ENCODE measurements at places on chromosomes 6 and 20.

GRCh38 chr6:14549304-14549770 is 431.8 kb downstream of the CD83 start:
- no peak for DNase-seq

- no peak for DNase-seq
Measured at GRCh38 chr6:127967708-127968107, 66.8 kb upstream of the THEMIS start.

- DNase-seq: no peak
Measured at GRCh38 chr20:53738945-53739798, 145.5 kb upstream of the ZNF217 start.

- no peak for DNase-seq
Measured at GRCh38 chr20:4136078-4136966, 121.0 kb upstream of the RNF24 start.

DNA sequence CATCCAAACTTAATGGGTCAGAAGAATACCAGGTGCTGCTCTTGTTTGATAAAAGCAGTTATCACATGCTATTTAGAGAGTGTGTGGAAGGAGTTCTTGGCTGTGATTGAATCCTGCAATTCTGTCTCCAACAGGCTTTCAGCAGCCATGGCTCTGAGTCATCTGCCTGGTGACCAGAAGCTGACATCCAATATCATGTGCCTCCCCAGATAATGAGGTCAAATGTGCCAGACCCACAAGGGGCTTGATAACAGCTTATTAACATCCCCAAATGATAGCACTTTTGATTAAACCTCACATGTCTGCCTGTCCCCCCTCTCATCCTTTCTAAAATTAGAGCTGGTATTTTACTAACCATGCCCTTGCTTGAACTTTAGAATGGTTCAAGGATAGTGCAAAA is 175.7 kb upstream of the PLN start:
- no peak for DNase-seq

GRCh38 chr6:23735151-23735550 is 390.9 kb upstream of the NRSN1 start:
- no peak for DNase-seq

GRCh38 chr6:7201732-7202541 is 94.2 kb downstream of the RREB1 start:
- no peak for DNase-seq

- no peak for DNase-seq
Measured at GRCh38 chr6:161079566-161080262, 88.1 kb downstream of the MAP3K4 start.

- no peak for DNase-seq
Measured at GRCh38 chr20:59835448-59836395, 97.7 kb downstream of the SYCP2 start.

DNA sequence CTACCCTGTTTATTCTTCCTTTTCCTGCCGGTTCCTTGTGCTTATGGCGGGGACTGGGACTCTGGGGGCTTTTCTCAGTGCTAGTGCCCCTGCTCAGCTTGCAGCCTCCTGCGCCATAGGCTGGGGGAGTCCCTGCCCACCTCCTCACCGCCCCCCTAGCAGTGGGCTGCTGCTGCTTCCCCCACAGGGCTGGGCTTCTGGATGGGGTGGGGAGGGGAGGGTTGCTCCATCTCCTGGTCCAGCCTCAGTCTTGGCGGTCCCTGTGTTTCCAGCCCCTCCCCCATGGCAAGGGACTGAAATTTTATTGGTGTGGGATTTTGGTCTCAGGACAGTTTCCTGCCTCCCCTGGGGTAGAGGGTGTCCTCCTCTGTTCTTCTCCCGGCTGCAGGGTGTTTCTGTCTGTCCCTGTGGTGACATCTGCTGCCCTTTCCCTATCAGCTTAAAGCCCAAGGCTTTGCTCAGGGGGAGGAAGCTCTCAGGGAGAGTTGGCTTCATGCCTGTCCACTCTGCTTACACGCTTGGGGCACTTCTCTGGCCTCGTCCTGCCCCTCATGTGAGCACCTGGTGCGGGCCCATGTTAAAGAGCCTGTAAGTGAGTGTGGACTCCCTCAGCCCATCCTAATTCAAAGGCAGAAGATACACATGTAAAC is 100.6 kb downstream of the HIVEP1 start:
- no peak for DNase-seq

DNA sequence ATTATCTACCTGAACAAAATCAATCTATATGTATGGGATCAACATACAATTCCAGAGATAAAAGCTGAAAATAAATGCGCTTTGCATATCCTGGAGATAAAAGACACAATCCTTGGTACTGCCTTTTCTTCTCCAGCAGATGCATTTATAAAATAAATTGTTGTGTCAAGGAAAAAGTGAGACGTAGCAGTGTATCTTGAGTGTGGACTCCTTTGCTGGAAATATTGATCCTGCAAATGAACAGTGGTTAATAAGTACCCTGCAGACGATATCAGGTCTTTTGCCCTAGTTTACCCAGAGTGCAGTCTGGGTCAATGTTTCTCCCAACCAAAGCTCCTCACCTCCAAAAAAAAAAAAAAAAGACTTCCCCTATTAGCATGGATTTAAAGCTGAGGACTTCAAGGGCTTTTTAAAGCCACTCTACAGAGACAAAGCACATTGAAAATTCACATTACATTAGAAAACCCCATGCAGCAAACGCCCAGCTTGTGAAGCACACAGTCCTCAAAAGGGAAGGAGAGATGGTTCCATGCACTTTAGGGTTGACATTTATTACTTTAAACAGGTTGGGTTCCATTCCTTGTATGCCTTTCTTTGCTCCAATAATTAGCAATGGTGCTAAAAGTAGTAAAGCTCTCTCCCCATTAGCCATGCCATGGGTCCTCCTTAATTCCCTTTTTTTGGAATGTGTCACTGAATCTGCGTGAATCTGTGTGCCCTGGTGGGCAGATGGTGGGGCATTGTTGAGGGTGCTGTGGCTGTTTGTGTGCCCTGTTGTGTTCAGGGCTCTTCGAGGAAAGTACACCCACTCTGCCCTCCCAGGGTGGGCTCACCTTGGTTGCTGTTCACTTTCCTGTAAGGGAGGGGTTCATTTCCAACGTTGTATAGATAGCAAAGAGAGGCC is 21.1 kb downstream of the FOXA2 start:
- DNase-seq: no peak

GRCh38 chr6:119273272-119274196 is 76.0 kb downstream of the MAN1A1 start:
- DNase-seq: no peak

DNA sequence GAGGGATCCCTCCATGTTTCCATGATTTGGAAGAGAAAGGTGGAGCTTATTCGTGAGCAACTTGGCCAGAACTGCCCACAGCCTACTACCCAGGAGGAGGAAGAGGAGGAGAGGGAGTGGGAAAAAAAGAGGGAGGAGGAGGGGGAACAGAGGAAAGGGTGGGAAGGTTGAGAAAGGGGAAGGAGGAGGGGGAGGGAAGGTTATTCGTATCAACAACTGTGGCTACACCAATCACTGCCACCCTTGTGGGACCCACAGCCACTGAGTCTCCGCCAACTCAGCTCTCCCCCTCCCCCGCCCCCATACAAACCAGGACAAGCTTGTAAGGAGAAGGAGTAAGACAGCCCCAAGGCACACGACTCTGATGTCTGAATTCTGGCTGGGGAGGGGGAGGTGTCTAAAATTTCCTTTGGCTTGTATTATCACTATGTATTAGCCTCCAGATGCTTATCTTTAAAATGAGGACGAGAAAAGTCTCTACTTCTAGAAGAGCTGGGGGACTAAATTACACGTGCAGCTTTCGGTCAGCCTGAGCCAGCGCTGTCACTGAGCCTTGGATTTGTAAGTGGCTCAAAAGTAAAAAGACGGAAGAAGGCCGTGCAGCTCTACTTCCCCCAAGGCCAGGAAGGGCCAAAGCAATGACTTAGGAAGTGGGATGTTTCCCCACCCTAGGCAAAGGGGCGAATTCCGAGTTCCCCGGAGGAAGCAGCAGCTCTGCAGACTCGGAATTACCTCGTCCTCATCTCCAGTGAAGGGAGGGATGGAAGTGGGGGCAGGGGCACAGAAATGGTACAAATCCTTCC is 1.0 kb downstream of the FKBP1A start:
- no peak for DNase-seq

GRCh38 chr6:36116066-36116864 is 14.0 kb upstream of the MAPK13 start:
- DNase-seq: no peak

DNA sequence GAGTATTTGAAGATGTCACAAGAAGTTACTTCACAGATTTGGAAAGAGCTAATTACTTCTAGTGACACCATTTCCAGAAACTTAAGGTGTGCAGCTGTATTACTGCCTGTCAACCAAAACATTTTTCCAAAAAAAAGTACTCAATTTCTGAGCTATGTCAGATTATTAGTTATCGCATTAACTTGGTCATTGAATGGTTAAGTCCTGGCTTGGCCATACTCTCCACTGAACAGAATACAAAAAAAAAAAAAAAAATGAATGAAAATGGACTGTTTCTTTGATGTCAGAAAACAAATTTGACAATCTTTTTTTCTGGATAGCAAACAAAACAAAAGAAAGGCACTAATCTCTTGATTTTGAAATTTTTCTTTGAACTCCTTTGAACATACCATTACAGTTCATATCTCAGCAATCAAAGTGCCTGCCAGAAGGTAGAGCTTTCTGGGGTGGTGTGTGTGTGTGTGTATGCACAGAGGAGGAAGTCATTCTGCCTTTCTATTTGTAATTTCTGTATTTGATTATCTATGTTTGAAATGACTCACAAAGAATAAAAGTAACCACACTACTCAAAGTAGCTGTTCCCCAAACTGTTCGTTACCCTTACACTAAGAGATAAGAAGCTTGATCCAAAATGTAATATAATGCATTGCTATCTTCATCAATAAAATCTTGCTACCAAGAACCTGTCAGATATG is 210.8 kb upstream of the FUT9 start:
- no peak for DNase-seq

DNA sequence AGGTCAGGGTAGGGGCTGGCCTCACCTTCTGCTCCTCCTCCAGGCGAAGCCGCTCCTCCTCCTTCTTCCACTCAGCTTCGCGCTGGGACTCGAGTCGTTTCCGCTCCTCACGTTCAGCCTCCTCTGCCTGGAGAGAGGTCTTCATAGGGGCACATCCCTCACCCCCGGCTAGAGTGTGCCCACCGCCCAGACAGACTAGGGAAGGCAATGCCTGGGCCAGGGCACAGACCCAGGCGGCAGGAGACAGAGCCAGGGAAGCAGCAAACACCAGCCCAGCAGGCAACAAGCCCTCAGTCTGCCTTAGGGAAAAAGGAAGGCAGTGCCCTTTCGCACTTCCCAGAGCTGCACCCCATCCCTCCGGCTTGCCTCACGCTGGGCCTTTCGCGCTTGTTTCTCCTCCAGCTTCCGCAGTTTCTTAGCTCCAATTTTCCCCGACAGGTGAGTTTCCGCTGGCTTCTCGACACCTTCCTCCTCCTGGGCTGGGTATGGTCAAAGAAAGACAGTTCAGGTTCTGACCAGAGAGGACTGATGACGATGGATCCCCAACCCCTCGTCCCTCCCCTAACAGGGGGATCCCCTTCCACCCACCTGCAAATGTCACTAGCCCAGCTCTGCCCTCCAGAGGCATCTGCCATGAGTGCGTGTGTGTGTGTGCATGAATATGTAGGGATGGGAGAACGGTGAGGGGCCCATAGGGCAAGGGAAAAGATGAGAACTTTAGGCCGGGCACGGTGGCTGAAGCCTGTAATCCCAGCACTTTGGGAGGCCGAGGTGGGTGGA is 4.3 kb downstream of the DDRGK1 start:
- DNase-seq: no peak

GRCh38 chr6:52420668-52421358 is 671 bp downstream of the EFHC1 start:
- DNase-seq: no peak

DNA sequence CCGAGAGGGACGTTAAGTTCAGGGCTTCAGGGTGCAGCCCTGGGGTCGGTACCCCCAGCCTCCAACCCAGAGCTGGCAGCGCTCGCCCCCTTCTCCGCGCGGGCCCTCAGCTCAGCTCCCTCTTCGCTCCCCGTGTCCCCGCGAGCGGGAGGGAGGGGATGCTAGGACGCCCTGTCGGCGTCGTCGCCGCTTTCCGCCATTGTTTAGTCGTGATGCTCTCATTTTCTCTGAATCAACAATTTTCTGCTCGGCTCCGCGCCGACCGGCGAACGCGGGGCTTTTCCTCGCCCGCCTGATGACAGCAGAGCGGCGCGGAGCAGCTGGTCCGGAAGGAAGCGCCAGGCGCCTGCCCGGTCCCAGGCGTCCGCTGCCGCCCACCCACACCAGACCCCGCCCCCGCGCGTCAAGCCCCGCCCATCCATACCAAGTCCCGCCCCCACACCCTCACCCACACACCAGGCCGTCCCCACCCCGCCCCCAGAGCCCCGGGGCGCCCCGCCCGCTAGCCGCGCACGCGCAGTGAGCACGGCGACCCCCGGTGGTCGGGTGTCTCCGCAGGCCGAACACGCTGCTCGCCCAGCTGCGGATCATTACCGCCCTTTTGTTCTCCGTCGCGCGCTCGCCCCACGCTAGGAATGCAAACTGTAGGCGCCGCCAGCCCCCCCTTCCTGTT is 50.1 kb upstream of the SLC32A1 start:
- DNase-seq: no peak

DNA sequence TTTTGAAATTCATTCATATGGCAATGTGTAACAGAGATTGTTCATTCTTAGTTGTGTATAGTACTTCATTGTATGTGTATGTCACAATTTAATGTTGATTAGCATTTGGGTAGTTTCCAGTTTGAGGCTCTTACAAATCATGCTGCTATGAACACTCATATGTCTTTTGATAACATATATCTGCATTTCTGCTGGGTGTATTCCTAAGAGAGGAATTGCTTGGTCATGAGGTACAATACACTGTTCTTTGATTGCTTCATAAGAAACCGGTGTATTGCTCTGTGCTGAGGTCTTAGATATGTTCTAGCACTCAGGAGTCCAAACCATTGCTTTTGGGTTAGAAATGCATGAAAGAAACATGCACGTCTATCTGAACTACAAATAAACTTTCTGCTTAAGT is 492.9 kb upstream of the JAG1 start:
- DNase-seq: no peak

GRCh38 chr20:41063442-41063841 is 34.8 kb downstream of the TOP1 start:
- DNase-seq: no peak

- DNase-seq: no peak
Measured at GRCh38 chr20:59253325-59253724, 47.1 kb upstream of the EDN3 start.

GRCh38 chr6:141401851-141402250 is 730.9 kb upstream of the GJE1 start:
- DNase-seq: no peak

GRCh38 chr6:55108134-55109130 is 65.9 kb upstream of the HCRTR2 start:
- DNase-seq: no peak

DNA sequence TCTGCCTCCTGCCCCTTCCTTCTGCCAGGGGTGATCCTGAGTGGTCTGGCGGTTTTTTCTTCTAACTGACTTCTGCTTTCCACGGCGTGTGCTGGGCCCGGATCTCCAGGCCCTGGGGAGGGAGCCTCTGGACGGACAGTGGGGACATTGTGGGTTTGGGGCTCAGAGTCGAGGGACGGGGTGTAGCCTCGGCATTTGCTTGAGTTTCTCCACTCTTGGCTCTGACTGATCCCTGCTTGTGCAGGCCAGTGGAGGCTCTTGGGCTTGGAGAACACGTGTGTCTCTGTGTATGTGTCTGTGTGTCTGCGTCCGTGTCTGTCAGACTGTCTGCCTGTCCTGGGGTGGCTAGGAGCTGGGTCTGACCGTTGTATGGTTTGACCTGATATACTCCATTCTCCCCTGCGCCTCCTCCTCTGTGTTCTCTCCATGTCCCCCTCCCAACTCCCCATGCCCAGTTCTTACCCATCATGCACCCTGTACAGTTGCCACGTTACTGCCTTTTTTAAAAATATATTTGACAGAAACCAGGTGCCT is 10.2 kb downstream of the SLC29A1 start:
- no peak for DNase-seq
